ENCODE measurements at places on chromosomes 7 and 10.

- no peak for DNase-seq
Observed at GRCh38 chr7:94080551-94080950, 76.4 kb upstream of the BET1 start.

DNA sequence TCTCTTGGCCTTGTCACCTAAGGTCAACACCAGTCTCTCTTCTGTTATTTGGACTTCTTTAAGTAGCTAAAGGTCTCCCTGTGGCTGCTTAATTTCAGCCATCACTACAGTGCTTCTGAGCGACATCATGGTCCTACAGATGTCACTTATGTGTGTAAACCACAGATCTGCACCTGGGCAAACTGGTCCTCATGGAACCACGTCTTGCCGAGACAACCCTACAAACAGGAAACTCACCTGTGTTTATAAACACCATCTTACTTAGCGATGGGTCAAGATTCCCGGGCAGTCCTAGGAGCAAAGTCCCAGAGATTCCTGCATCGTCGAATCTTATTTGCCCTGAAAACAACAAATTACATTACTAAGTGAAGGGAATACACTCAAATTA is 27.8 kb downstream of the KLF6 start:
- no peak for DNase-seq

DNA sequence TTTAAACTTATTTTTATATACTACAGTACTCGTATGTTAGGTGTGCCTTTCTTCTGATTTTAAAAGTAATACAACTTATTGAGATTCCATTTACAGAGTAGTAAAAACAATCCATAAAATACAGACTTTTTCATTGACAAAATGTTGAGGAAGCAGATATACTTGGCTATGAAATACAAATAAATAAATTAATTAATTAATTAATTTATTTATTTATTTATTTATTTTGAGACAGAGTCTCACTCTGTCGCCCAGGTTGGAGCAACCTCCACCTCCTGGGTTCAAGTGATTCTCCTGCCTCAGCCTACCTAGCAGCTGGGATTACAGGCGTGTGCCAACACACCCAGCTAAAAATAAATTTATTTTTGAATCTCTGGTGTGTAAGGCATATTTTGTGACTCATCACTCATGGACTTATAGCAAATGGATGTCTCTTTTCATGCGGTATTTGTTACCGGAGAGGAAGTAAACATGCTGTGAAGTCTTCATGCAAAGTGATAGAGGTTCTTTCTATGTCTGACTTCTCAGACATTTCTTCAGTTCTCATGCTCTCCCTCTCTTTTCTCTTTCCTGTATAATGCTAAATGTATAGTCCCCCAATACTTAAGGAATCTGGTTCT is 20.2 kb upstream of the SRPK2 start:
- peak; percentile 36 for DNase-seq

DNA sequence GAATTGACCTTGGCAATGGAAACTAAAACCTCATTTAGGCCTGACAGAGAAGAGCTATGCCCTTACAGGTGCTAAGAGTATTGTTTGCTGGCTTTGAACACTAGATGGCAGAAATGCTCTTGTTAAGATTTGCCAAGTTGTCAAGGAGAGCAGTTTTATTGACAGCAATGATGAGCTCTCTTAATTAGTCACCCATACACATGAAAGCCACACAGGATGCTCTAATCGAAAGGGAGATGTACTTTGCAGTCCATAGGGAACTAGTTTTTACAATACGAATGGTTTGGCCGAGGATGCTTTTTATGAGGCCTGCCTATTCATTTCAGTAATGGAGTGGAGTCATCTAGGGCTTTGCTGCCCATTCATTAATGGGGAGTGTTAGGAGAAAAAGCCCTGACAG is 45.4 kb upstream of the MBL2 start:
- DNase-seq, result peak; percentile 10

- DNase-seq, result no peak
Observed at GRCh38 chr10:37774351-37774750, 83.1 kb downstream of the ZNF248 start.

GRCh38 chr7:9876053-9876452 is 1097.6 kb upstream of the PHF14 start:
- DNase-seq, result no peak

DNA sequence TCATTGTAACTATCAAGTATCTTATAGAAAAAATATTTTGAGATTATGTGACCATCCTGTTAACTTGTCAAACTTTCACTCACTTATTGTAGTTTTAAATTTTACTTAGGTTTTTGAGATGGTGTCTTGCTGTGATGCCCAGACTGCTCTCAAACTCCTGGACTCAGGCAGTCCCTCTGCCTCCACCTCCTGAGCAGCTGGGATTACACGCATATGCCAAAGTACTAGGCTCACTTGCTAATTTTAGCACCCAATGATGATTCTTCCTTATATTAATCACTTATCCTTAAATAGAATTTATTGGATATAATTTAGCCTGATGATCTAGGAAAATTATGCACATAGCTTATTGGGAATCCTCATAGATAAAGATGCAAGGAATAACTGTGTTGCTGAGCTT is 104.9 kb downstream of the BTRC start:
- no peak for DNase-seq

- DNase-seq, result no peak
Observed at GRCh38 chr10:114157912-114158311, 16.1 kb downstream of the CCDC186 start.

DNA sequence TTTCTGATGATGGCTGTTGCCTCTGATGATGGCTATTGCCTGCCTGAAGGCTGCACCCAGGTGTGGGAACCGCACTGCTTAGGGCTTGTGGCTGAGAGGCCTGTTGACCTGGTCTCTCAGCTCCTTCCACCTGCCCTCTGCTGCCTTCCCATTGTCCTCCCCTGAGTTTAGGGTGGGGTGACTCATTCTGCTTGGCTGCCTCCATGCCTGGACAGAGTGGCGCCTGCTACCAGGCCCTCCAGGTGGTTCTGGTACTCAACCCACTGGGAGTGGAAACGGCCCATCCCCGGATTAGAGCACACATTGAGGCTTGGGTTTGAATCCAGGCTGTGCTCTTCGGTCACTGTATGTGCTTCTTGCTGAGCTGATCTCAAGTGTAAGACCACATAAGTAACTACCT is 120.6 kb downstream of the SEM1 start:
- no peak for DNase-seq

DNA sequence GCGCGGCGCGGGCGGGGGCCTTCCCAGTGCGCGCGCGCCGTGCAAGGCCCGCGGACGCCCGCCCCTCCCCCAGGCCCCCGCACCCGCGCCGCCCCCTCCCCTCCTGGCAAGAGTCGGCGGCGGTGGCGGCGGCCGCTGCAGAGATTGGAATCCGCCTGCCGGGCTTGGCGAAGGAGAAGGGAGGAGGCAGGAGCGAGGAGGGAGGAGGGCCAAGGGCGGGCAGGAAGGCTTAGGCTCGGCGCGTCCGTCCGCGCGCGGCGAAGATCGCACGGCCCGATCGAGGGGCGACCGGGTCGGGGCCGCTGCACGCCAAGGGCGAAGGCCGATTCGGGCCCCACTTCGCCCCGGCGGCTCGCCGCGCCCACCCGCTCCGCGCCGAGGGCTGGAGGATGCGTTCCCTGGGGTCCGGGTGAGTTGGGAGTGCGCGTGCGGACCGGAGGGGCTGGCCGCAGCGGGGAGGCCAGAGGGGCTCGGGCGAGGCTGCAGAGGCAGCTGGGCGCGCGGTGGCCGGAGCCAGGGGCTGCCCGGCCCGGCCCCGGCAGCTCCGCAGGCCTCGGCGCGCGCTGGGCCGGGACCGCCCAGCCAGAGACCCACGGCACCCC is at the start of gene BMPR1A:
Gene BMPR1A, plus strand, starts transcription at position 109 of the 602 bp plus-strand sequence. CDS start 119,400 bp downstream, outside the sequence.
- no peak for DNase-seq

- DNase-seq, result no peak
Observed at GRCh38 chr10:13984647-13985155, 346.0 kb downstream of the FRMD4A start.

GRCh38 chr7:138982204-138982623 is 1.0 kb upstream of the KIAA1549 start:
- DNase-seq, result no peak

GRCh38 chr7:84647797-84648757 is 453.5 kb upstream of the SEMA3A start:
- no peak for DNase-seq

DNA sequence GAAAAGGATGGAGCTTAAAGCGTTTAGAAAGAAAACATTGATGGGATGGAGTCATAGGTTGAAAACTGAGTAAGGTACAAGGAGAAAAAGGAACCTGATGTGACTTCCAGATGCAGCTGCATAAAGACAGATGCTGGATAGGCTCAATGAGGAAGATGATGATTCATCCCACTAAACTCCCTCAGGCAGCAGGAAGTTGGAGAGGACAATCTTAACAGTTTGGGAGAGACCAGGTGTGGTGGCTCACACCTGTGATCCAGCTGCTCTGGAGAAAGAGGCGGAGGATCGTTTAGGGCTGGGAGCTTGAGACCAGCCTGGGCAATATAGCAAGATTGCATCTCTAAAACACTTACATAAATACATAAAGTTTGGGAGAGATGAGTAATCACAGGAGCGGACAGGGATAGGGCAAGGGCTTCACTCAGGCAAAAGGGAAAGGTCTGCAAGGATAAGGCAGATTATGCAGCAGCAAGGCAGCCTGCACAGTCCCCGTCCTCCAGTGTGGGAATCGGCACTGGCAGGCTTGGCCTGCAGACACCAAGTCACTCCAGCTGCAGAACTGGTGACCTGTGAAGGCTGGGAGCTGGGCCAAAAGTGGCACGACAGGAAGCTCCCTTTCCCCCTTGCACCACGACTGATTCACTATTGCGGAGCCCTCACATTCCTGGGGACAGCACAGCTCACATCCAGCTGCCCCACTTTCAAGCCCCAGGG is 438.5 kb downstream of the GRID1 start:
- DNase-seq, result no peak

- DNase-seq, result no peak
Observed at GRCh38 chr7:44224080-44224973, 23.5 kb downstream of the YKT6 start.

Data from MV-4-11 (cell line).